ENCODE measurements at places on chromosomes 7 and 10.

DNA sequence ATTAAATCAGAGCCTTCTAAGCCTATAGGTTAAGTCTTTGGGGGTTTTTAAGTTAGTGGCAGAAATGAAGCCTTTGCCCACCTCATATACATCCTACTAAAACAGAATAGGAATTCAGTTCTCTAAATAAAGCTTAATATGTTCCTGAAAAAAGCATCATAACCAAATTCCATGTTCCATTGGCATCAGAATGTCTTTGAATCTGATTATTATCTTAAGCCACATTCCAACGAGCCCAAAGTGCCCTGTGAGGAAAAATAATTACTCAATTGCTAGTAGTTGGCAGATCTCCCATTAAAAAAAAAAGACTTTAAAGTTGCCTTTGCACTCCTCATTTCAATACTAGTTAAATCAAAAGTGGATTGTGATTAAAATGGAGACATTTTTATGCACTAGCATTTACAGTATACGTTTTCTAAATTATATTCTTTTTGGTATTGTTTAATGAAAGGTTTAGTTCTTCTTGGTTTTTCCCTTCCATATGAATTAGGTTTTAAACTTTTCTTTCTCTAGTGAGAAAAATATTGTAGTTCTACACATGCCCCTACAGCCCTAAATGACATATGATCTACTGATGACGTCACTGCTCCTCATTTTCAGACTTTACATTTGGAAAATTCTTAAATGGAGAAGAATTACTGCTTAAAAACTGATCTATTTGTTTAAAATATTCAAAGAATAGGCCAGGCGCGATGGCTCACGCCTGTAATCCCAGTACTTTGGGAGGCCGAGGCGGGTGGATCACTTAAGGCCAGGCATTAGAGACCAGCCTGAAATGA is 54.3 kb upstream of the CABCOCO1 start:
- no peak for DNase-seq

GRCh38 chr7:30470771-30471170 is 7.8 kb downstream of the NOD1 start:
- DNase-seq: no peak

DNA sequence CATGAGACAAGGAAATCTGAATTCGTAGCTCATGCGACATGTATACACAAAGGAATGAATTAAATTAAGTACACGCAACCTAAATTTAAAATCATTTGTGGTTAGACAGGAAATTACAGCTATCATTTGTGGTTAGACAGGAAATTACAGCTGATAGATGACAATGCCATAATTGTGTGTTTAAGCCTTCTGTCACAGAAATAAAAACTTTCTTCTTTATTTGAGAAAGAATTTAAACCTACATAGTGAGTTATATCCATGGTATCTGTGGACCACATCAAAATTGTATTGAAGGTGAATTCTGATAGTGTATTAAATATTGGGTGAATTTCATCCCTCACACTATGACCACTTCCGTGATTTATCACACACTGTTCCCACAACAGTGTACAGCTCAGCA is 362.9 kb downstream of the MAGI2 start:
- DNase-seq: no peak

DNA sequence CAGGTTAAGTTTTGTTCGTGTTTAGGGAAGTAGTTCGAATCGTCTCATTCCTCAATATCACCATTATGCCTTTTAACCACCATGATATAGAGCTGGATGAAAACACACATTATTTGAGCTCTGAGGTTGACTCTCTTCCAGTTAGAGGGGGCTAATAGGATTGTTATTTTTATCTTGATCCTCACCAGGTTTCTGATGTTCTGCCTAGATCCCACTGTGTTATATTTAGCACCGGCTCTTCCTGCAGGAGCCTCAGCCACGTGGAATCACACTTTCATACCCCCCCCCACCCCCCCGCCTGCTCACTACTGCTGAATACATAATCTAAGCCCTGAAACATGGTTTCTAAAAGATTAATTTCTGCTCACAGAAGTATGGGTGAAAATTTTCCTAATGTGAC is 88.3 kb downstream of the NRCAM start:
- DNase-seq: peak; percentile 23

- DNase-seq: no peak
These were observed 116.5 kb downstream of the MARCHF5 start for GRCh38 chr10:92407305-92408016.

- DNase-seq: no peak
These were observed 16.3 kb upstream of the GATA3 start for GRCh38 chr10:8037941-8038894.

DNA sequence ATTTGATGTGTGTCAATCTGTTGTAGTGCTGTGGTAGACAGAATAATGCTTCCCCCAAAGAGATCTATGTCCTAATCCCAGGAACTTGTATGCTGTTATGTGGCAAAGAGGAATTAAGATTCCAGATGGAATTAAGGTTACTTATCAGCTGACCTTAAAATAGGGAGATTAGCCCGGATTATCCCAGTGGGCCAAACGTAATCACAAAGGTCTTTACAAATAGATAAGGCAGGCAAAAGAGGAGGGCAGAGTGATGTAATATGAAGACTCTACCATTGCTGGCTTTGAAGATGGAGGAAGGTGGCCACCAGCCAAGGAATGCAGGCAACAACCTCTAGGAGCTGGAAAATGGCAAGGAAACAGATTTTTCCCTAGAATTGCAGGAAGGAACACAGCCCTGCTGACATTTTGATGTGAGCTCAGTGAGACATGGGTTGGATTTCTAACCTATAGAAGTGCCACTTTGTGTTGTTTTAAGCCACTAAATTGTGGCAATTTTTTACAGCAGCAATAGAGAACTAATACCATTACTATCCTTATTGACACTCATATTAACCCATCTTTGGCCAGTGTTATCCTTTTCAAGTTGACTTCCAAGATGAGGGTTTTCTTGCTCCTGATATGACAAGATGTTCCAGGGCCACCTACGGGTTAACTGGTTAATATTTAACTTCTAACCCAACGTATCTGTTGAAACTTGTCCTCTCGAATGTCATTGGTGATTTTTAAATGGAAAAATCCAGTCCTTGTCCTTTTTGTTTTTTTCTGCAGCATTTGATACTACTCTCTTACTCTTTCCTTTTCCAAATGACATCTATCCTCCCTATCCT is 29.3 kb downstream of the CYCS start:
- no peak for DNase-seq

DNA sequence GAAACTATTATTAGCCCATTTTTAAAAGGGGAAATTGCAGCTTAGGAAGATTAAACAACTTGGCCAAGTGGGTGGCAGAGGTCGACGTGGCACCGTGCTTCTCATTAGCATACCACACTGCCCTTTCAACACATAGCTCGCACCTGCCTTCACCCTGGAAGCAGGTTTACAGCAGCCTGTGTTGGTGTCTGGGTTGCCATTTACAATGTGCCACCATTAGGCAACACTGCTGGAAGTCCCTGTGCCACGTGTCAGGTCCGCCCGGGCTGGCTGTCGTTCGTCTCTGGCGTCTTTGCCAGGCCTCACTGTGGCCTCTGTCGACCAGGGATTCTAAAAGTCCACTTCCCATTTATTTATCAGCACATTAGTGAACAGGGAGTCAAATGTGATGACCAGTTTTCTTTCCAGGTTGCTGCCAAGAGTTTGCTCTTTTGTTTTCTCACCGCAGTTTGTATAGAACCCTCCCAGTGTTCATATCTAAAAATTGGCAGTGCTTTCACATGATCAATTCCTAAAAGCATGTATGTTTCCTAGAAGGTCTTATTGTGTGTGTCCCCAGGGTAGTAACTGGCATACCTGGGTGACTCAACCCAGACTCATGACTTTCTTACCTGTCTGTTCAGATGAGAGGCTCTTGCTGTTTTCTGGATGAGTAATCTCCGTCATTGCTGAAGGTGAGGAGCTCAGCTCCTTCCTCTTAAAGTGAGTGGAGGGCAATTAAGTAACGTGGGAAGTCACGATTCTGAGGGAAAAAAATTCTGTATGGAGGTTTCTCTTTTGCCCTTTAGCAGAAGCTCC is 9.2 kb downstream of the INSIG1 start:
- peak; percentile 47 for DNase-seq

- no peak for DNase-seq
These were observed 30.5 kb downstream of the CREB5 start for GRCh38 chr7:28442540-28443420.

DNA sequence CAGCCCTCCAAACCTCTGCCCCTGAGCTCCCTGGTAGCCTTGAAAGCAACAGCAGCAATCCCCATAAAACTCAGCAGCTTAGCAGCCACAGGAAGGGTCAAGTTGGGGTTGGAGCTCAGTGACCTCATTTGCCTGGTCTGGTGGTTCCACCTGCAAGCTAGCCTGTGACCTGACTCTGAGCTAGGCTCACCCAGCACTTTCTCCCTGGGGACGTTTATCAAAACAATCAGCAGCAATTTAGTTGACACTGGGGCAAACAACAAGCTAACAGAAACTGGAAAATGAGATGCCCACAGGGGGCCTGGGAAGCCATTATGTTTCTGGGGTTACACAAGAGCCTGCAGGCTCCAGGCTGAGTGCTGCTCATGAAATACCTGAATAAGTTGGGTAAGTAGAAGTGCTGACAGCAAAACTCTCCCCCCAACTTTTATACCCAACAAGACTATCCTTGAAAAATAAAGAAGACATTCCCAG is 22.4 kb upstream of the CRYGN start:
- DNase-seq: no peak

DNA sequence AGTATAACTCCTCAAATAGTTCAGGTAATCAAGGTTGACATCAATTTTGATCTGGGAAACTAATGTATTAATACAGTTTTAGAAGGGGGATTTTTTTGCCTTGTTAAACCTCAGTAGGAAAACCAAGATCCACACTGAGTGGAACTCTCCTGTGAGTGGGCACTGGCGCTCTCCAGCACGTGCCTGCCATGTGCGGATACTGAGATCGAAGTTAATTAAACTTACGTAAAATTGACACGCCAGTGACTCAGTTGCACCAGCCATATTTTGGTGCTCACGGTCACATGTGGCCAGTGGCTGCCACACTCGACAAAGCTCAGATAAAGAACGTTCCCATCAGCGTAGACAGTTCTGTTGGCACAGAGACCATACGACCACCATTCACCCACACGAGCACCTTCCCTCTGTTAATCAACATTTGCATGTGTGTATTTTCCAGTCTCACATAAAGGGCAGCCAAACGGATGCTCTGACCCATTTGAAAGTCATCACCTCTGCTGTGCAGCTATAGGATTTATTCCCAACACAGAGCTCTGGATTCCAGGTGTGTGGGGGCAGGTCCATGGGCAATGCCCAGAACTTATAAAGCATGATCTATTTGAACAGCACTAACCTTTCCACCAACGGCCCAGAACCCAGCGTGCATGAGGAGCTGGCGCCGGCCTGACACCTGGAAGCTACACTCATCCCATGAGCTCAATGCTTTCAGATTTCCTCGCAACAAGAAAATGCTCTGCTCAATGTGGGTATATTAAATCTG is 77.7 kb downstream of the VIPR2 start:
- no peak for DNase-seq

GRCh38 chr7:54743580-54743979 is 15.4 kb downstream of the SEC61G start:
- no peak for DNase-seq

GRCh38 chr10:43680035-43680434 is 31.4 kb upstream of the ZNF32 start:
- no peak for DNase-seq

GRCh38 chr7:1853986-1854865 is 184.1 kb downstream of the ELFN1 start:
- DNase-seq: no peak

- no peak for DNase-seq
These were observed 37.1 kb upstream of the SRI start for GRCh38 chr7:88256906-88257305.

DNA sequence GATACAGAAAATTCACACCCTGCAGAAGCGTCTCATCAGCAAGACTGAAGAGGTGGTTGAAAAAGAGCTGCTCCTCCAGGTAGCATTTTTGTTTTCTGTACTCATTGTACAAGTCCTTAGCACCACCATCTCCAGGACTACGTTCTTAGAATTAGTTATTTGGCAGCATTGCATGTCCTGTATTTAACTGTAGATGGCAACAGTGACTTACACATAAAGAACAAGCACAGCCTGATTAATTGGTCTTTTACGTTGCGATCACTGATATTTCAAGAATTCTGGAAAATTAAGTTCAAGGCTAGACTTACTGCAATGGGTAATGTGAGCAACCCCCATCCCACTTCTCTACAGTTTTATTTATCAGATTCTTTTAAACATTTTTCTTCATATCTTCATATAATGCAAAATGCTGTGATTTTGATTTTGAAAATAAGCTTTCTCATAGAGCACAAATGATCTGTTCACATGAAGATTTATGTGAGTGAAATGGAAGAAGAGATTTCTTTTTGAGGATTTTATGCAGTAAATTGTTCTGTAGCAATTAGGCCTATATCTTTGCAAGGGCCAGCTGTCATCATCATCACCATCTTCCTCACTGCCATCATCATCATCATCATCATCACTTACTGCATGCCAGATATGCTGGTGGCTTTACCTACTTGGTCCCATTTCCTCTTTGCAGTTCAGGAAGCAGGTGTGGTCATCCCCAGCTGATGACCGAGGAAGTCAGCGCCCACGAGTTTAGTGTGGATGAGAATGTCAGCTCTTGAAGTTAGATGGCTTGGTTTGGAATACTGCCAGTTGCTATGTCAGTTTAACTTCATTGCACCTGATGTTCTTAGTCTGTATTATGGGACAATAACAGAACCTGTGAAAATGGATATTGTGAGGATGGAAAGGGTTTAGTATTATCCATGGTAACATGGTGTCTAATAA is 53.4 kb downstream of the CFAP58 start:
- no peak for DNase-seq

DNA sequence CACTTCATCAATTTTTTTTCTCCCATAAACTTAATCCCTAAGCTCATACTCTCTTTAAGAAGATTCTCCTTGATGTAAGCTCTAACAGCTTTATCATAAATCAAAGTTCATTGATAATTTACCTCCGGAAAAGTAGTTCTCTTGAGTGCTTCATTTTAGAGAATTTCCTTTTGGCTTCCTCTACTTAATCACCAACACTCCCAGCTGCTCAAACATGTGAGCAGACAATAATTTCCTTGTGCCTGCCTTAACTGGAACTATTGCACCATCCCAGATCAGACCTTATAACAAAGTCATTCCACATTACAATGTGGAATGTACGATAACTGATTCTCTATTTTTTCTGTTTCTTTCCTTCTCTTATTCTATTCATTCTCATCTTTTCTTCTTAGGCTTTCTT is 5.9 kb downstream of the FEZF1 start:
- DNase-seq: no peak

GRCh38 chr7:127337581-127337980 is 54.9 kb downstream of the ZNF800 start:
- no peak for DNase-seq

DNA sequence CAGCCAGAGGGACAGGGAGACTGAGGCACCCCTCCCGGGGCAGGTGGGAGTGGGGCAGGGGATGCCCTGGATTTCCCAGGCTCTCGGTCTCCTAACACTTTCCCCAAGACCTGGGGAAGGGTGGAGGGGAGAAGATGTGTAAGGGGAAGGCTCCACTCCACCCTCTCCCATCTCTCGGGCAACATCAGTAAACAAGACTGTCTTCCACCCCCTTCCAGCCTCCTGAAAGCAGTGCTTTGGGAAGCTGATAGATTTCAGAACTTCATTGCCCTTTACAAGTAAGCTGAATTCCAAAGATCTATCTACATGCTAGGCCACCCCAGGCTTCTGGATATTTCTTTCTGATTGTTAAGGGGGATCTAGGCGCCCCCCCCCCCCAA is 3.7 kb downstream of the FLNC start:
- DNase-seq: no peak

- no peak for DNase-seq
These were observed 405.7 kb upstream of the RNF32 start for GRCh38 chr7:156234666-156235494.

- DNase-seq: no peak
These were observed 136.2 kb downstream of the PRPF18 start for GRCh38 chr10:13722747-13723653.

Measured in body of pancreas (tissue), 4 donors.